GM19239 (cell line): ENCODE measurements at places on chromosomes 1 and 21.

DNA sequence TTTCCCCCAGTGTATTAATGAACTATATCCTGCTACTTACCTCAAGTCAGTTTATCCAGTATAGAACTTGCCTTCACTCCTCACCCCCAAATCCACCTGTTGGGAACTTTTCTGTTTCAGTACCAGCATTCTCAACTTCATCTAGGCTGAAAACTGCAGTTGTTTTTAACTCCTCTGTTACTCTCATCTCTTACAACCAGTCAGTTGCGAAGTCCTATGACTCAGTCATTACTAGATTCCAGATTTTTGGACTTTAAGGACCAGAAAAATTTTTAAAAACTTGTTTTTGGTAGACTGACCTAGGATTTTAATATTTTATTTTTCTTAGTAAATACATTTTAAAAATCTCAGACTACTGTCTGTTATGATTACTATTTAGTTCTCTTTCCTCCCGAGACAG is 8.1 kb downstream of the GNAI3 start:
- no peak for DNase-seq

GRCh38 chr1:14724246-14724645 is 125.8 kb downstream of the KAZN start:
- no peak for DNase-seq

DNA sequence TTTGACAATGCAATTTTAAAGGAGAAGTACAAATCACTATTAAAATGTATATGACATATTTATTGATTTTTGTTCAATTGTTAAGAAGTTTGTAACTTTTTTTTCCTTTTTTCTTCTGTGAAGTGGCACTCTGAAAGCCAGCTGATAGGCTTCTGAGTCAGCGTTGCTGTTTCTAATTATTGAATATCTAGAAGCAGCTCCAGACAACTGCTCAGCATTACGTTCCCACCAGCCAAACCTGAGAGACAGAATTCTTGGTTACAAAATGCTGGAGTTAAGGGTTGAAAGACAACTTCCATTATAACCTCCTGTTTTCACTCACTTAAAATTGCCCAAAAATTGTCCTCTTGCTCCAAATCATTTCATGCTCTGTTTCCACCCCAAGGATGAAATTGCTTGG is 31.4 kb upstream of the LMX1A start:
- DNase-seq = no peak

DNA sequence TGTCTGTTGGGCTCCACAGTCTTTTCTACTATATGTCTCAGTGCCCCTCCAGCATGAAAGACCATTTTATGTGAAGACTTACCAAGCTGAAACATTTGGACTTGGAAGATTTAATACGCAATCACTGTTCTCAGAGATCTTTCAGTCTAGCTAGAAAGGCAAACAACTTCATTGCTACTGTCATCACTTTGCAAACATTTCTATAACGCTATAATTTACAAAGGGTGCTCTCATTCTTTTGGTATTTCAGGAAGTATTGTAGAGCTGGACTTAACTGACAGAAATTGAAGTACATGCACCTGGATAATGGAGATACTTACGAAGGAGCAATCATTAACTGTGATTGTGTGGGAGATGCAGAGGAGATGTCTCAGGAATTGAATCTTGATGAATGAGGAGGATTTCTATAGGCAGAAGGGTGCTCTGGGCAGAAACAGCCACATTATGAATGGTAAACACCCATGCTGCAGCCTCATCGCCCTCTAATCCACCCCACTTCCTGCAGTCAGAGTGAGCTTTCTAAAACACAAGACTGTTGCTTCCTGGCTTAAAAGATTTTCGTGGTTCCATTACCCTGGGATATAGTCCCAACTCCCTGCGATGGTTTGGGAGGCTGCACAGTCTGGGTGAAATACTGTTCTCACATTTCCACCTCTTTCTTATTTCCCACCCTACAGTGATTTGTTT is 75.1 kb upstream of the GNG12 start:
- no peak for DNase-seq

DNA sequence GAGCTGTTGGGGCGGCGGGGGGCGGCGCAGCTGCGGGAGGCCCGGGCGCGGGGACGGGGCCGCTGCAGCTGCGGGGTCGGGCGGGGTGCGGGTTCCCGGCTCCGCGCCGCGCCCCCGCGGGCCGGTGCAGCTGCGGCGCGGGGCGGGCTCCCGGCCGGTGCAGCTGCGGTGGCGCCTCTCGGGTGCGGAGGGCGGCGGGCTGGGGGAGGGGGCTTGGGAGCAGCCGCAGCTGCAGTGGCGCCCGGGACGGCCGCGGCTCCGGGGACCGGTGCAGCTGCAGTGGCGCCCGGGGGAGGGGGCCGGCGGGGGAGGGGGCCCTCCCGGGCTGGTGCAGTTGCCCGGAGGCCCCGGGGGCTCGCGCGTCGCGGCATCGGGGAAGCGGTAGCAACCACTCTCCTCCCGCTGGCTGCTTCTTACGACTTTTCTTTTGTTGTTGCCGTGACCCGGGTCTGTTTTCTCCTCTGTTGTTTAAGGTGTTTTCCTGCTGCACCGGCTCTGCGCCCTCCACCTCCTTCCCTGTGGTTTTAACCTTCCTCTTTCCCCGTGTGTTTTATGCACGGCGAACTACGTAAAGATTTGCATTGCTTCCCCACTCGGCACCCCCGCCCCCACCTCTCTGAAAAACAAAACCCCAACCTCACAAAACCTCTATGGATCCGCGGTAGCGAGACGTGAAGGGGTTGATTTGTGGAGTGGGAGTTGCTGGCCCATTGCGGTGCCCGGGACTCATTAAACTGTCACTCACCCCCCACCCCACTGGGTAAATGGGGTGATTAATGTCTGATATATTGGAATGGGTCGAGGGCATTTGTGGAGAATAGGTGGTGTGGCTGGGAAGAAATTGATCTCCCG is 1.7 kb upstream of the ZBTB18 start:
- no peak for DNase-seq

DNA sequence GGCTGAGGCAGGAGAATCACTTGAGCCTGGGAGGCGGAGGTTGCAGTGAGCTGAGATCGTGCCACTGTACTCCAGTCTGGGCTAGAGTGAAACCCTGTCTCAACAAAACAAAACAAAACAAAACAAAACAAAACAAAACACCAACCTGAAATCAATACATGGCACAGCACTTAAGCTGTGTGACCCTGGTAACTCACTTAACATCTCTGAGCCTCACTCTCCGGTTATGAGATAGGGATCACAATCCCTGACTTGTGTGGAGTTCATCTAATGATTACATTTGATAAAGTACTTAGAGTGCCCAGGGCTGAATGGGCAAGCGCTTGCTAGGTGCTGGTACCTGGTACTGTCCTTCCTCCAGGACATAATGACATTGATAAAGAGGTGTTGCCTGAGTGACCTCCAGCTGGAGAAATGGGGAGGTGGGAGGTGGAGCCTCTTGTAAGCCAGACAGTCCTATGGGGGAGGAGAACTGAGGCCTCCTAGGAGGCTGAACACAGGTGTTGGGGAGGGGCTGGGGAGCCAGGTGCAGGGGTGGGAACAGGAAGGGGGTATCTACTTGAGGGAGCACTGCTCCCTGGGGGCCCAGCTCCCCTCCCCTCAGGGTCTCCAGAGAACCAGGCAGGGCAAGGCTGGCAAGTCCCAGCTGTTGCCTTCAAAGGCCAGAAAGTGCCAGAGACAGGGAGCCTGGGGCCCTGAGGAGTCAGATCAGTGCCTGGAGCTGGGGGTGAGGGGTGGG is 17.9 kb downstream of the FOXO6 start:
- no peak for DNase-seq

DNA sequence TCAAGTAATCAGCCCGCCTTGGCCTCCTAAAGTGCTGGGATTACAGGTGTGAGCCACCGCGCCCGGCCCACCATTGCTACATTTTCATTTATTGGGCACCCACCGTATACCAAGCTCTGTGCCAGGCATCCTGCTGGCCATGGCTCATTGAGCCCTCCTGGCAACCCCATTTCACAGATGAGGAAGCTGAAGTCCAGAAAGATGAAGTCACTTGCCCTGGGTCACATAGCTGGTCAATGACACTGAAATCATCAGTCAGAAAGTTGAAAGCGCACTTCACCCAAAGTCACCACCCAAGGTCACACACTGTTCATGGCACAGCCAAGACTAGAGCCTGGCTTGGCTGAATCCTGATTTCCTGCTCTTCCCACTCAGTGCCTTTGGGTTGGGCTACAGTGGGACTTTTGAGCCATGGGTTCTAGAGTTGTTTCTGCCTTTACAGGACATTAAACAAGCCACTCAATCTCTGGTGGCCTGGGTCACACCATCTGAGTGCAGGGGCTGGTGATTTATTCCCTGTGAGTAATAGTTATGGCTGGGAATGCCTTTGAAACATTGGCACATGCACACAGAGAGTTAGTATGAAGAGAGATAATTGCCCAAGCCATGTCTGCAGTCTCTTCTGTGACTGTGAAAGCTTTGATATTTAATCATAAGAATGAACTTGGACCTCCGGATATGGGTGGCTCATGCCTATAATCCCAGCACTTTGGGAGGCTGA is 16.0 kb upstream of the ARHGEF10L start:
- DNase-seq = no peak

GRCh38 chr1:64678366-64678765 is 66.5 kb upstream of the RAVER2 start:
- DNase-seq = no peak

DNA sequence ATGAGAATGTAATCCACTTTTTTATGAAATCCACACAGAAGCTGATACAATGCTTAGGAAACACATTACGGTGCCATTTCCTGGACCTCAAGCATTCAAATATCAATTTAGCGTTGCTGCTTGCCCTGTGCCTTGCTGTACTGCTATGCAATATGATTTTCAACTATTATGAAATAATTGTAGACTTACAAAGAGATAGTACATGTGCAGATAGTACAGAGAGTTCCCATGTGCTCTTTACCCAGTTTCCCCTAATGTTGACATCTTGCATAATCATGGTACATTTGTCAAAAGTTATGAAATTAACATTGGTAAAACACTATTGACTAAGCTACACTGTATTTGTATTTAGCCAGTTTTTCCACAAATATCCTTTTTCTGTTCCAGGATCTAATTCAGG is 37.7 kb upstream of the PTBP2 start:
- no peak for DNase-seq

GRCh38 chr1:242083742-242084141 is 84.8 kb upstream of the MAP1LC3C start:
- no peak for DNase-seq

DNA sequence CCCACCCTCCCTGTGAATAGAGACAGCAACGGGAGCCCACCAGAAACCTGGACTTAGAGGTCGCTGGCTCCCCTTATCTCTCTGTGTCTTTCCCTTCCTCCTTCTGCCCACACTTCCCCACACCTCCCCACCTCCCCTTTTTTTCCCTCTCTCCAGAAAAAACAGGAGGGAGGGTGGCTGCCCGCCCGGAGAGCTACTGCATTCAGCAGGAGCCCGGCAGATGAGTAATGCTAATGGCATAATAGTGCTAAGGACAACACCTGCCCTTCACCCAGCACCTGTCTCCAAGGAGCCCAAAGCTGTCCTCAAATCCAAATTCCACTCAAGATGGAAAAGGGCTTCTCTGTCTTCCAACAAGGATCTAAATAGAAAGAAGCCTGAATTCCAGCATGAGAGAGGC is 11.4 kb upstream of the PRELP start:
- no peak for DNase-seq

DNA sequence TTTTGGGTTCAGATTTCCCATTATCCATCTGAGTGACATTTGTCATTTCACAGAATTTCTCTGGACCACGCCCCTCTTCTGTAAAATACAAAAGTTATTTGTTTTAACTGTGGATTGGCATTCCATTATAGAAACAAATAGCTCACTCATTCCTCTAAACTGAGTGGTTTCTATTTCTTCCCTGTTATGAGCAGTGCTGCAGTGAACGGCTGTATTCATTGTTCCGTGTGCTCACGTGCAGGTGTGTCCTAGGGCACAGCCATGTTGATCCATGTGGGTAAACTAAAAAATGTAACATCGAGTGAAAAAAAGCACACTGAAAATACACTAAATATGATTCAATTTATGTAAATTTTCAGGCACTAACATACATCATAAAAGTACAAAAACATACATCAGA is 27.0 kb upstream of the IL12RB2 start:
- no peak for DNase-seq

- no peak for DNase-seq
Measured at GRCh38 chr1:10787286-10787685, 9.2 kb downstream of the CASZ1 start.

GRCh38 chr1:157147906-157148700 is 9.9 kb upstream of the ETV3 start:
- no peak for DNase-seq

GRCh38 chr1:205777994-205778393 is 2.7 kb upstream of the RAB29 start:
- DNase-seq = no peak
